ENCODE measurements at places on chromosomes 5 and 9.
A peak's percentile ranks its signal among the peaks of the same experiment; 100 is the strongest.

DNA sequence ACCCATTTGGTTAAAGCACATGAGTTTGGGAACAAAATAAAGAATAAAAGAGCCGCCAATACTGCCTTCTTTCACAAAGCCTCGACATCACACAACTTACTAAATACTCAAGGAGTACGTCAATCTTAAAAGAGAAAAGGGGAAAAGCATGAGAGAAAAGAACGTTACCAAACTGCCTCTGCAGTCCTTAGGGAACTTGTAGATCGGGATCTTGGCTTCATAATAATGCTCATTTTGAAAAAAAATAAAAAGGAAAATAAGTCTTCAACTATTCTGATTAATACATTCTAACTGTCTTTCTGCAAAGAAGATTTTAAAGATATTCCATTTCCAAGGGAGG lies 618.4 kb downstream of the PDE4D start:
- DNase-seq: no peak

- DNase-seq: no peak
These were observed 1.2 kb downstream of the NIPSNAP3B start for GRCh38 chr9:104765138-104765537.

GRCh38 chr5:87389296-87390034 lies 23.3 kb downstream of the CCNH start:
- DNase-seq: no peak

GRCh38 chr9:72755836-72756235 lies 197.0 kb downstream of the ALDH1A1 start:
- no peak for DNase-seq

- DNase-seq: no peak
These were observed 41.8 kb downstream of the GRAMD2B start for GRCh38 chr5:126464959-126465358.

GRCh38 chr9:76423216-76424177 lies 29.3 kb upstream of the RFK start:
- DNase-seq: no peak

DNA sequence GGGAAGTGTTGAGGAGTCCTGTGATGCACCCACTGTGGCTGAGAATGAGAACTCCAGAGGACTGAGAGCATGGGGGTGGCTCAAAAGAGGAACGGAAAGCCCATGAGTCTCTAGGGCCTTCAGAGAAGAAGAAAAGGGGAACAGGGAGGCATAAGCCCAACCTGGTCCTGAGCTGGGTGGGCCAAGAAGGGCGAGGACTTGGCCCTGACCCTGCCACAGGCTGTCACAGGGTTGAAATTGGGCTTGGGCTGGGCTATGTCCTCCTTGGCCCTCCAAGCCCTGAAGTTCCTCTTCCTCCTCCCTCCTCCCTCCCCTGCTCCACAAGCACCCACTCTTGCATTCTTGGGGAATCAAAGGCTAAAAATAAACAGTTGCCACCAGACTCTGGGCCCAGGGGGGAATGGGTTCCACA lies 49.3 kb upstream of the PPARGC1B start:
- DNase-seq: no peak

DNA sequence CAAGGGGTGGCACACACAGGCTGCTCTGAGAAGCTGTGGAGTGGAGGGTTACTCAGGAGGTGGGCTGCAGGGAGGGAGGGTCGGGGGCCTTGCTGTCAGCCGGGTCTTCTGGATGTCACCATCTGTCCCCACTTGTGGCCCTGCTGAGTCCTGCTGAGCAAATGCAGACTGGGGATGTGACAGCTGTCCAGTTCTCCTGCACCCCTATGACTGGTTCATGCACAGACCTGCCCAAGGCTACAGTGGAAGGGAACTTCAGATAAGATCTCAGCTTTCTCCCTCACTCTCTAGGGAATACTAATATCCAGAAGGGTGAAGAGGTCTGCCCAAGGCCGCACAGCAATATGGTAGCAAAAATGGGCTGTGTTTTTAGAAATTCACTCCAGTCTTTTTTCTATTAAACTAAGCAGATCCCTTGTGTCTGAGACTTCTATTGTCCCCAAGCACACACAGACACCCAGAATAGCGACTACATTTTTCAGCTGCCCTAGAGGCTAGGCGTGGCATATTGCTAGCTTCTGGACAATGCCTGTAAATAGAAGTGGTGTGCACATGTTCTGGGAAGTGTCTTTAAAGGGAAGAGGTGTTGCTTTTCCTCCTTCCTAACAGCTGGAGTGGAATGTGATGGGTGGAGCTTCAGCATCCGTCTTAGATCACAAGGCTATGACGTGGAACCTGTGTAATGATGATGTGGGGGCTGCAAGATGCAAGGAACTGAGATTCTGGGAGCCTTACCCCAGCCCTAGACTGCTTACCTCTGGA lies 51.1 kb upstream of the TBC1D2 start:
- no peak for DNase-seq

DNA sequence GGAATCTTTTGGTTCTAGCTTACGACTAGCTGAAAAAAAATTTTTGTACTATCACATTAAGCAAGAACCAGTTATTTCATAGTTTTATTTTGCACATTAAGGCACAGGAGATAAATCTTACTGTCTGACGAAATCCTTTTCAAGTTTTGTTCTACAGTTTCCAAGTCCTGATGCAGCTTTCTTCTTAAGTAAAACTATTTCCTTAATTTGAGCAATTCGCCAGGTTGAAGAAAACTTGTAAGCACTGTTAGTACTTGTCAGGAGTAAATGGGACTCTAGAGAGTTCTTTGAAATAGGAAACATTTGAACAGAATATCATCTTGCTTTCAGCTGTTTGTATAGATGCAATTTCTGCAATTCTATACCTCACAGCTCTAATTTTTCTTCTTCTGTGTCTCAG lies 318.8 kb upstream of the ELAVL2 start:
- DNase-seq: no peak

- DNase-seq: no peak
These were observed 485.3 kb downstream of the CDH9 start for GRCh38 chr5:26553079-26553478.

GRCh38 chr9:17578911-17579793 lies at the start of gene SH3GL2:
SH3GL2 (plus strand) TSS chr9:17579066.
- no peak for DNase-seq

DNA sequence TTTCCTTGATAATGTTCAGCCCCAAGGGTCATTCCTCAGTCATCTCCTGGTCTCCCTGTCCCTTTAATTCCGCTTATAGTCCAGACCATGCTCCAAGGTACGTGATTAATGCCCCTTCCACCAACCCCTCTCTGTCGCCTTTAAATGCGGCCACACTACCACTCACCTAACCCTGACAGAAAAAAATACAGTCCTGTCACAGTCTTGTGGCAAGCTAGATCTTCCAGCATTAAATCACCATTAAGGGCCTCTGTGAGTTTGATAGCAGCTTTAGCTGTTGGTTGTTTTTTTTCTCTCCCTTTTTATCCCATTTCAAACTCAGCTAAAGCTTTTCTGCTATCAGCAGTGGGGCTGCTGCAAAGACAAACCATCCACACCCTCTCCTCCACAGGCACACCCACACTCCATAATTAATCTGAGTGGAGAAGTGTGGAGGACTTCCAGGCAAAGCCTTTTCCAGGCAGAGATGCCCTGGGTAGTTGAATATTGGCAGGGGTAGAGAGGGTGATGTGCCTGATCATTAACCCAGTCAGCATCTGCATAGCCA lies 522.7 kb upstream of the CLINT1 start:
- no peak for DNase-seq

DNA sequence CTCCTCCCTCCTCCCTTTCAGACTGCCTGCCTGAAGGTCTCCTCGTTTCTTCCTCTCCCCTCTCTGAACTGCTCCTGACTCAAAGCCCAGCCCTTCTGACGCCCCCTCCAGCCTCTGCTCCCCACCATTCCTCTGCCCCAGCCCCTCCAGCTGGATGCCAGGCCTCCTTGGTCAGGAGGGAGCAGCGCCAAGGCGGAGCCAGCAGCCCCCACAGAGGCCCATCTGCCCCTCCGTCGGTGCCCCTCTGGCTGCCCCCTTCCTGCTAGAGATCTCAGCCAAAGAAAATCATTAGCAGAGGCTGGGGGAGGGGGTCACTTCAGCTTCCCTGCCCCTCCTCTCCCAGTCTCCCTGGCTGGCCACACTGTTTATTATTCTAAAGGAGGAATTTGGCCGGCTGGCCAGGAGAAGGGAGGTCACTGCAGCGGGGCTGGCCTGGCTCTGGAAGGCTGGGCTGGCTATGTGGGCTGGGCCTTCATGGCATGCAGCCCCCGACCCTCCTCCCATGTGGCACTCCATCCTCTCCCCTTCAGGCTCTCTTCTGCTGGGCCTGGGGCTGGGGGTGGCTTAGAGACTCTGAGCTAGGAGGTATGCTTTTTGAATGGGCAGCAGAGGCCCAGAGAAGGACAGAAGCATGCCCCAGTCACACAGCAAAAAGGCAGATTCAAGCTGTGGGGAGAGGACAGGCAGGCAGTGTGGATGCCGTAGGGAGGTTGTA lies 16.9 kb downstream of the PDGFRB start:
- DNase-seq: no peak

DNA sequence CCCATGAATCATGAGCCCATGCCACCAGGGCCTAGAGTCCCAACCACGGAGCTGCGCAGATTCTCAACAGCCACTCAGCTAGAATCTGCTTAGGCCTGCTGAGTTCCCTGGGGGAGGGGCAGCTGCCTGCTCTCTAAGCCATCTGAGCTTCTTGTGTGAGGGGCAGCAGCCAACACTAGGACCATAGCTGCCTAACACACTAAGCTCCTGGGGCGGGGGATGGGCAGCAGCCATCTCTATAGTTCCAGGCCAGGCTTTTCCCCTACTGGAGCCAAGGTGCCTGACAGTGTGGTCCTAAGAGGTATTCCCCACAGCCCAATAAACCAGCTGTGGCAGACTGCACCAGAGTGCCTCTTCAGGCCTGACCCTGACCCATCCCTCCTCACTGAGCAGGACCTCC lies 255.9 kb upstream of the ACO1 start:
- no peak for DNase-seq

- no peak for DNase-seq
These were observed 45.2 kb downstream of the MEF2C start for GRCh38 chr5:88837817-88838216.

DNA sequence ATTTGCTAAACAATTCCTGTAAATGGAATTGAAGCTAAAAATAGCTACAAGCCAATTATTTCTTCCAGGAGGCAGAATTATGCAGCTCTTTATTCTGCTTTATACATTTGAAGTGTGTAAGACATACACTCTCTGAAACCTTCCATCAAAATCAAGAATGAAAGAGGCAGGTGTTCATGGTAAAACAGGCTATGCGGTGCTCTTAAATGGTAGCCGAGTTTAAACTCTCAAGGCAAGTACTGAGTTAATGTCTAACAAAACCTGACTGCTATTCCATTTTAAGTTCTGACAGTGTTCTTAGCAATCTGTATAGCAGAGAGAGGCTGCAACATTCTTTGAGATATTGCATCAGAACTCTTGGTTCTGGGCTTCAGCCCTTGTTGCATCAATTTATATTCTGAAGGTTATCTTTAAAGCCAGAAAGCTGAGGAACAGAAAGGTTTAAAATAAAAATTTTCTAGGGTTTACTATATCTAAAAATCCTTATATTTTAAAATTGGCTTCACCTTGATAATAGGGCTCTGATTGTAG lies 248.3 kb upstream of the CCNG1 start:
- no peak for DNase-seq

DNA sequence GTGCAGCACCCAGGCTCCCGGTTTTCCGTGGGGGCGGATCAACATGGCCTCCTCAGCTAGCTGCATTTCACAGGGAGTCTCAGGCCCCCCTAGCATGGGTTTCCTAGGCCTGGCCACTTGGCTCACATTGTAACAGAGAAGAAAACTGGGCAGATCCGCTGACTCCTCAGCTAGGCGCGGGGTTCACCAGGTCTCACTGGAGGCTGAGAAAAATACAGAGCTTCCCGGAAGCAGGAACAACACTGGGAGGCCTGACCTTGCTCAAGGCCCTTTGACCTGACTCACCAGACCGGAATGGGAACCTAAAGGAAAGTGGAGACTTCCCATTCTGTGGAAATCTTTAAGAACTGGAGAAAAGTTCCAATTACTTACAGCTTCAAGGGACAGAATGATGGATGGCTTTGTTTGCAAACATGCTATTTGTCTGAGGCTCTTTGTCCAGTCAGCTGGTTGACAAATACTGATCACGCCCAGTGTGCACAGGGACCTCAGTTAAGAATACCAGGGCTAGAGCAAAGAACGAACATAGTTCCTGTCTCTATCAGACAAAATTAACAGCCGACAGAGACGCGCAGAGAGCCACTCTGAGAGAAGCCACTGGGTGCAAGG lies 88.7 kb upstream of the LRRTM2 start:
- no peak for DNase-seq

GRCh38 chr5:109866051-109866450 lies 176.3 kb downstream of the MAN2A1 start:
- no peak for DNase-seq

GRCh38 chr9:3600672-3601071 lies 74.9 kb upstream of the RFX3 start:
- DNase-seq: no peak

GRCh38 chr9:87643778-87644570 lies 81.9 kb upstream of the CTSL start:
- DNase-seq: no peak

GRCh38 chr5:102811972-102812371 lies 56.9 kb downstream of the PAM start:
- DNase-seq: no peak

GRCh38 chr9:97954550-97954989 lies 16.6 kb upstream of the HEMGN start:
- DNase-seq: peak; percentile 14

DNA sequence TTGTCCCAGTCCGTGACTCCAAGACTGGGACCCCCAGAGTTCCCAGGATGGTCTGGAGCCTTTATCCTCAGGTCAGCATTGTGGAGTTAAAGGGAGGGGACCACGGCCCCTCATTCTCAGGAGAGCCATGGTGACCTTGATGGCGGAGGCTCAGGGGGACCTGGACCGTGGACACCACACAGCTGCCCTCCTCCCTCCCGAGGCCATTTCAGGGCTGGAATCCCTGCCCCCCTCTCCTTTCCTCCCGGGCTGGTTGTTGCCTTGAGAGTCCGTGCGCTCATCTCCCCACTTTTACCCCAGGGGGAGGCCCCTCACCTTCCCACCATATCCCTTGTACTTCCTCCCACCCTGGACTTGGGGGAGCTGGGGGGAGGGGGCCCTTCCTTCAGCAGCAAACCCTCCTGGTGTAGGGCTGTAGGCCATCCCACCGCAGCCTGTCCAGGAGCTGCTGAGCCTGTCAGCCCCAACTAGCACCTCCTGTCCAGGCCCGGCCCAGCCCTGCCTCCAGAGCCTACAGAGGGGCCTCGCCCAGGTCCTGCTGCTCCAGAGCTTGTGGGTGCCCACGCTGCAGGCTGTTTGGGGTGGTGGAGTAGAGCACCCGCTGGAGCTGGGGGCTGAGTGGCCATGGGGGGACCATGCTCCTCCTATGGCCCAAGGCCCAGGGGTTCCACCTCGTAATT lies 14.3 kb upstream of the AJM1 start:
- DNase-seq: no peak

GRCh38 chr9:20376731-20377375 lies 245.4 kb downstream of the MLLT3 start:
- DNase-seq: no peak

Measured in stimulated activated CD4-positive, alpha-beta T cell treated with anti-CD3 and anti-CD28 coated beads, Interleukin-1b, Interleukin-23, amount 100 ng/mL, for 4 hours (primary cell).